ENCODE measurements at places on chromosomes 6 and 20. TPM values are rescaled to one million over a fixed set of nuclear protein-coding genes. Genes with fewer than 3 reads are reported as not detected.
A peak's percentile ranks its signal among the peaks of the same experiment; 100 is the strongest.

DNA sequence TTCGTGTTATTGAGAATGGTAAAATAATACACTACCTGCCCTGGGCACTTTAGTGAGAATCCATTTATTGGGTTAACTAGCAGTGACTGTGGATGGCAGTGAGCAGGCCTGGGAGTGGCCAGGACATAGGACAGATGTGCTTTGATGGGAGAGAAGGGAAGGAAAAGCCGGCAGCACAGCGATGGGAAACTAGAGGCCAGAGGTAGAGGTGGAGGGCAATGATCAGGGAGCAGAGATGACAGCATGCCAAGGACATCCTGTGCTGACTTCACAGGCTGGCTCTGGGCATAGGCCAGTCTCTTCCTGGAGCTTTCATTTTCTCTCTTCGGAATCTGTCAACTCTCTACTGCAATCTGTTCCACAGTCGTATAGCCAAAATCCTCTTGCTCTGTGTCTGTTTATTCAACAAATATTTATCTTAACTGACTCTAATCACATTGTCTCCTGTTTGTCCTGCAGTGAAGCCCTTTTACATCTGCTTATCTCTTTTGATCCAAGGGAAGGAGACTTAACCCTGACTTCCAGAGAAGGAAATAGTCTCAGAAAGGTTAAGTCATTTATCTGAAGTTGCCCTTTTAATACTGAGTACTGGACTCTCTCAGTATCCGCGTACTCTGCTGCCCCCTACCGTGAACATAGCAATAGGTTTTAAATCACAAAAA, 18.4 kb upstream of the MMP24 start:
- no peak overlapping the region for H3K27ac ChIP-seq
- no peaks in the 10 kb centered on the region for H3K27me3 ChIP-seq
- H3K36me3 ChIP-seq: peaks cover 8% of the 10 kb centered on the region
- H3K4me3 ChIP-seq: no peak overlapping the region

DNA sequence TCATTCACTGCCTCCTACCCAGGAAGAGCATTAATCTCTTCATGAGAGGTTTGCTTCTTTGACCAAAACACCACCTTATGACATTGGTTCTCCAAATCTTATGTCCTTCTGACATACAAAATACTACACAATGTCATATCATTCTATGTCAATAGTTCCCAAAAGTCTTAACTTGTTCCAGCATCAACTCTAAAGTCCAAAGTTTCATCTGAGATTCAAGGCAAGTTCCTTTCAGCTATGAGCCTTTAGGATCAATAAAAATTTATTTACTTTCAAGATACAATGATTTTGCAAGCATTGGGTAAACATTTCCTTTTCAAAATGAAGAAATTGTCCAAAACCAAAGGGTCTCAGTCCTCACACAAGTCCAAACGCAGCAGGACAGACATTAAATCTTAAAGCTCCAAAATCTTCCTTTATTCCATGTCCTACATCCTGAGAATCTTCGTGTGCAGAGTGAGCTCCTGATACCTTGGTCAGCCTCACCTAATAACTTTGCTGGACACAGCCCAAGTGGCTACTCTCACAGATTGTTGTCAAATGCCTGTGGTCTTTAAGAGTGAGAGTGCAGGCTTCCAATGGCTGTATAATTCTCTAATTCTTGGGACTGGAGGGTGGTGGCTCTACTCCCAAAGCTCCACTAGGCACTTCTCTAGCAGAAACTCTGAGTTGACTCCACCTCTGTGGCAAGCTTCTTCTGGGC, 1668.2 kb downstream of the HACE1 start:
- H3K27ac ChIP-seq: no peak overlapping the region
- DNase-seq: no peak
- no peak overlapping the region for H3K4me3 ChIP-seq
- no peaks in the 10 kb centered on the region for H3K4me1 ChIP-seq
- no peaks in the 10 kb centered on the region for H3K27me3 ChIP-seq

DNA sequence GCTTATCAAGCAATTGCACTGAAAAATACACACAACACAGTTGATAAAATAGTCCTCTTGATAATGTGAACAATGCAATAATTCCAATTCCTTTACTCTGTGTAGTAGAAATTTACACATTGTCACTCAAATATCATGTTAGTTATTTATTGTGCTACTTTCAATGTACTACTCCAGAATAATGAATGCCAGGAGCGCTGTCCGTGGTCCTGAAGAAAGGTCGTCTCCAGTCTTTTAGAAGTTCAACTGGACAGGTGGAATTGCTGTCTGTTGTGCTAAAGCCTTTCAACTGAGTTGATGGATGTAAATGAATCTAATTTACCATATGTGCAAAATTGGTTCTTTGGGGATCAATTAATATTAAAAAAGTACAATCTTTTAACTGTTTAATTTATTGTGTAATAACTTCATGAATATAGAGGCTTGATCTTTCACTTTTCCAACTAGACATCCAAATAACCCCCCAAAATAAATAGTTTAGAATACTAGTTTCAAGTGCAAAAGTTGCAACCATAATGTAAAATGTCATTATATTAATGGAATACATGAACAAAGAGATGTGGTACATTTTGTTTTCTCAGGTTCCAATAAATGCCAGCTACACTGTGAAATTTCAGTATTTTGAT, 3.2 kb downstream of the GRIK2 start:
- no peak overlapping the region for H3K4me3 ChIP-seq
- DNase-seq: peak; percentile 21
- no peaks in the 10 kb centered on the region for H3K36me3 ChIP-seq
- no peaks in the 10 kb centered on the region for H3K4me1 ChIP-seq
- H3K27ac ChIP-seq: no peak overlapping the region

Gene SCAF8
- total RNA-seq: 65.2 TPM

Gene PSMB1
- 106 TPM for total RNA-seq
